ELR (cell line): ENCODE measurements at places on chromosomes 16 and 17.

DNA sequence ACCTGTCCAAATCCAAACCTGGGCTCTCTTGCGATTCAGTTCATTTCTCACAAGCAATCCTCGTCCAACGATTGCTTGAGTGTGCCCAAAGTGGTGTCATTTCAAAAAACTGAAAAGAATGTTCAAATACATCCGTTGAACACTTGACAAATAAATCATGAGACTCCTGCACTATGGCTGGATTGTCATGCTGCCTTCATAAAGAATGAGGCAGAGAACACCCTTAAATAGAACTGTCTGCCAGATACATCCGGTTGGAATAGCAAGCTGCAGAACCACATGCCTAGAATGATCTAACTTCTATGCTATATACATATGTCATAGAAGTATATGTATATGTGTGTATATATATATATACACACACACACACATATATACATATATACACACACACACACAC lies 55.4 kb upstream of the HAPSTR1 start:
- no peak for DNase-seq

- peak; percentile 87 for DNase-seq
These were observed 294.6 kb upstream of the HSBP1 start for GRCh38 chr16:83513008-83513755.

- no peak for DNase-seq
These were observed 77.7 kb downstream of the AMFR start for GRCh38 chr16:56347670-56348069.

GRCh38 chr16:23663918-23664317 lies 14.8 kb upstream of the PLK1 start:
- DNase-seq, result no peak

GRCh38 chr17:47745037-47745380 lies 12.0 kb downstream of the TBX21 start:
- no peak for DNase-seq

- DNase-seq, result no peak
These were observed 15.9 kb upstream of the RPRML start for GRCh38 chr17:46994993-46995392.

DNA sequence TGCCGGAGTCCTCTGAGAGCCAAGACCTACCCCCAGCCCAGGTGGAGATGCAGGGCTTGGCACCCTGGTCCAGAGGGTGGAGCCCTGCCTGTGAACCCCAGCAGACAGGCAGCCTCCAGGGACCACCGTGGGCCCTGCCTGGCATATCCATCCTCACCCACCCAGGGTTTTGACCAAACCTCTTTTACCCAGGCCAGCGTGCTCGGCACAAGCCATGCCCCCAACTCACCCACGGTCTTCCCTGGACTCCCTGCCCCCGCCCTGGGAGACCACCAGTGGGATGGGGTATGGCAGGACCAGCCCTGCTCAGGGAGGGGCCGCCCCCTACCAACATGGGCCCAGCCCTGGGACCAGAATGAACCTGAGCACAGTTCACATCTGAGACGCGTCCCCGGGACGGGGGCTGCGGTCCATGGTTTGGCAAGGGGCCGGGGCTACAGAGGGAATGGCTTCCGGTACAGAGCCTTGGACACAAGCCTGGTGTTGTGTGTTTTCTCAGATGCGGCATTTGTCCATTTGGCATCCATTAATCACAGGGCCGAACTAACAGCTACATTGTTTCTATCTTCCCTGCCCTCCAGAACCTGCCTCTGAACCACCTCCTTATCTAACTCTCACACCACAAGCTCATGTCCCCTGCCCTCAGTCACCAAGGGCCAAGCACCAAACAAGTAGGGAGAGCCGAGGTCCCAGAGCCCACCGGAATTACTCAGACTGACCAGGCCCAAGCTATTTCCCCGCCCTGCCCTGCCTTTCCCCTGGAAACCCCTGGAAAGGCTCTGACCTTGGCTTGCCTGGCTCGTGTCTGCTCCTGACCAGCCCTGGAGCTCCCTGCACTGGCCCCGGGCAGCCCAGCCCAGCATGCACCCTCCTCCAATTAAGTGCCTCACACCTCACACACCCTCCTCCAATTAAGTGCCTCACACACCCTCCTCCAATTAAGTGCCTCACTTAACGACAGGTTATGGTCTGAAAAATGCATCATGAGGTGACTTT lies 14.1 kb downstream of the HS3ST6 start:
- no peak for DNase-seq

GRCh38 chr17:68101075-68101986 lies 65.8 kb downstream of the KPNA2 start:
- DNase-seq, result peak; percentile 96

DNA sequence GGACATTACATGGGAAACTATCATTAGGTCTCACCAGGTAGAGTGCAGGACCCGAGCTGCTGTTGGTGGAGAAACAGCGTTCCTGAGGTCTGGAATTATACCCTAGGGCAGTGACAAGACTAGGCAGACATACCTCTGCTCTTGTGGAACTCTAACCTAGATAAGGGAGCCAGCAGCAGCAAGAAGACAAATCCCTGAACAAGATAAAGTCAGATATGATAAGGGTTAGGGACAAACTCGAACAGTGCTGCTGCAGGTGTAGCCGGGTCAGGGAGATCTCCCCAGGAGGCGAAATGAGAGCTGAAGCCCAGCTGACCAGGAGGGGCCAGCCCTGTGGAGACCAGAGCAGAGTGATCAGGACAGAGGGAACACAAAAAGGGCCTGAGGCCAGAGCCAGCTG lies 34.7 kb downstream of the ARSG start:
- no peak for DNase-seq
